ENCODE measurements at places on chromosomes 3 and 15.

DNA sequence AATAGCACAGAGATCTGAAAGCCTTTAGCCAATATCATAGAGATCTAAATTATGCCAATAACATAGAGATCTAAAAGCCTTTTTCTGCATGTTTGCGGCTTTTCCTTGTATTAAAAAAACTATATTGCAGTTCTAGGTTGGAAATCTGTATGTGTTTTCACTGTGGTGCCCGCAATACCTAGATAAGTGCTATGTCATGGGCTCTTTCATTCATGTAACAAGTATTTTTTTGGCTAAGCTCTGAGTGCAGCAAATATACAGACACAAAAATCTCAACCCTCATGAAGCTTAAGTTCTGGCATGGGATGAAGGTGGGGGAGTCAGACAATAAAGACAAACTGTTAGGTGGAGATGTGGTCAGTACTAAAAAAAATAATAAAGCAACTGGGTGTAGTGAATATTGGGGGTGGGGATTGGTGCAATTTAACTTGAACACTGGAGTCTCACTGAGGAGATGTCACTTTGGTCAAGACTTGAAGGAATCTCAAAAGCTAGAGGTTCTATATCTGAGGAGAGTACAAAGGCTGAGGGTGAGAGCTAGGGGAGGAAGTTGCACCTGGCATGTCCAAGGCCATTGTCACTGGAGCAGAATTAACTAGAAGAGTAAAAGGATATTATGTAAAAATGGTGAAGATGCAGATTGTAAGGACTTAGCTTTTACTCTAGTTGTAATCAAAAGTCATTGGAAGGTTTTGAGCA, 973 bp downstream of the BUB1B start:
- DNase-seq, result no peak

DNA sequence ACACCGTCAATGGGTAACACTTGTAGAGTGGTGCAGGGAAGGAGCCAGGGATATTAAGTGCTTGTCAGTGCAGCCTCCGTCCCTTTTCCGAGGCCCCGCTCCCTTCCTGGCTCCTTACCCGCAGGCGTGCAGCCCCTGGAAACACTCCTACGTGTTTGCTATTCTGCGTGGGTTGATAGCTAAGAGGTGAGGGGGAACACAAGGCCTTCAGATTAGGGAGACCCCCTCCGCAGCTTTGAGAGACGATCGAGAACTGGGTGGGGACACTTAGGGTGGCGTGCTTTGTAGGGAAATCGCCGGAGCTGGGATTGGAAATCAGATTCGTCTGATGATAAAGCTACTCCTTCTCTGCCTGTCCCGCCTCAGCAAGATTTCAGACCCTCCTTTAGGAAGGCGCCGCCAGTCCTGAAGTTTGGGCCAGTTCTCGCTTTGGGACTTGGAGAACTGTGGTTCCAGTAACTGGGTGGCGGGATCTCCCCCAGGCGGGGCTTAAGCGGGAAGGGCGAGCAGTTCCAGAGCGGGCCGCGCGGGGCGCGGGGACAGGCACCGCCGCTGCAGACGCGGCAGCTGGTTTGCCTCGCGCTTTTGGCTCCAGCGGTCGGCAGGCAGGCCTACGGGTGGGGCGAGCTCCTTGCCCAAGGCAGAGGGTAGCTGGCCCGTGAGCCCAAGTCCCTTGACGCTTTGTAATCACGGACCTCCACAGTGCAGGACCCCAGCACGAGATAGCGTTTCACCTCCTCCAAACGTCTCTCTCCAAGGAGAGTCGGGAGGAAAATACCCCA, 8.0 kb upstream of the FAM107A start:
- DNase-seq, result peak; percentile 9

DNA sequence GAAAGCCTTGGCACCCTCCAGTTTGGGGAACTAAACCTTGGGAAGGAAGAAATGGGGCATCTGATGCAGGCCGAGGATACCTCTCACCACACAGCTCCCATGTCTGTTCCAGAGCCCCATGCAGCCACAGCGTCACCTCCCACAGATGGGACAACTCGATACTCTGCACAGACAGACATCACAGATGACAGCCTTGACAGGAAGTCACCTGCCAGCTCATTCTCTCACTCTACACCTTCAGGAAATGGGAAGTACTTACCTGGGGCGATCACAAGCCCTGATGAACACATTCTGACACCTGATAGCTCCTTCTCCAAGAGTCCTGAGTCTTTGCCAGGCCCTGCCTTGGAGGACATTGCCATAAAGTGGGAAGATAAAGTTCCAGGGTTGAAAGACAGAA, 7.7 kb downstream of the MAP1A start:
- no peak for DNase-seq

DNA sequence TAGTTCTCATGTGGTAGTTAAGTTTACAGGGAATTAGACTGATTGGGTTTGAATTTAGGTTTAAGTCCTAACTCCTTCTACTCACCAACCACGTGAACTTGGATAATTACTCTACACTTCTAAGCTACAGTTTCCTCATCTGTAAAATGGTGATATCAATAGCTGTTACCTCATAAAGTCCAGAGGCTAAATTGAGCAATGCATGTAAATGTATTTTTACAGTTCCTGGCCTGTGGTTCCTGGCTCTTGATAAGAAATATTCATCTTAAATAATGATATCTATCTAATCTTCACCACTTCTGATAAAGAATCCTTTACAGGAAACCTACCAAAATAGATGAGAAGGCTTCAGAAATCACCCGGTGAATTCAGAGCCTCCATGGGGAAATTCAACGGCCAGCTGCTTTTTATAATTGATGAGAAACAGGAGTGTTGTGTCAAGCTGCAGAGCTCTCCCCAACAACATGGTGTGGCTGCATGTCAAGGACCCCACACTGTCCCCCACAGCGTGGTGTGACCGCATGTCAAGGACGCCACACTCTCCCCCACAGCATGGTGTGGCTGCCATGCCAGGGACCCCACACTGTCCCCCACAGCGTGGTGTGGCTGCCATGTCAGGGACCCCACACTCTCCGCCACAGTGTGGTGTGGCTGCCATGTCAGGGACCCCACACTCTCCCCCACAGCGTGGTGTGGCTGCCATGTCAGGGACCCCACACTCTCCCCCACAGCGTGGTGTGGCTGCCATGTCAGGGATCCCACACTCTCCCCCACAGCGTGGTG, 80.8 kb upstream of the PEX5L start:
- DNase-seq, result no peak

DNA sequence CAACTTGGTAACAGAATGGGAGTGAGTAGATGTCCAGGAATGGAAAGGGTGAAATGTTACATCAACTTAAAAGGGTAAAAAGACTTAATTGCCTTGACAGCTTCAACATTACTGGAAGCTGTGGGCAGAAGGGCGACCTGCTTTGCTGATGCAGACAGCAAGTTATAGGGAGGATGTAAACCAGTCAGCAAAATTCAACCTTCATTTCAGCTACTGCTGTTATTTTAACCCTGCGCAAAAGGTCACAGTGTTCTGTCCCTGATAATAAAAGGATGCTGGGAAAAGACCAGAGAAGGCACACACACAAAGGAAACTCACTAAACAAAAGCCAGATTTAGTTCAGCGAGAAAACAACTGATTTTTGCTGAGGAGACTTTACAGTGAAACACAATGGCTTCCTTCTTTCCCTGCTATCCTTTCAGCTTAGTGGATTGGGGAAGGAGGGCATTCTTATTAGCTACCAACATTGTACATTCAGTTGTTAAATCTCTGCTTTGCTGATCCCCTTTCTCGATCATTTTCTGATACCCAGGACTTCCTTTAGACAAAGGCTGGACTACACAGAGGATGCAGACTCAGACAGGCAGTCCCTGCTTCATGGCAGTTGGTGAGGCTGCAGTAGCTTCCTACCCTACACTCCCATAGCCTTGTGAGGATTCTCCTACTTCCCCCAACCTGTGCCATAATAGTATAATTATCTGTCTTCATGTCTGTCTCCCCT, 62.0 kb downstream of the P3H2 start:
- no peak for DNase-seq

GRCh38 chr3:38264353-38264771, 1.2 kb upstream of the SLC22A13 start:
- no peak for DNase-seq

DNA sequence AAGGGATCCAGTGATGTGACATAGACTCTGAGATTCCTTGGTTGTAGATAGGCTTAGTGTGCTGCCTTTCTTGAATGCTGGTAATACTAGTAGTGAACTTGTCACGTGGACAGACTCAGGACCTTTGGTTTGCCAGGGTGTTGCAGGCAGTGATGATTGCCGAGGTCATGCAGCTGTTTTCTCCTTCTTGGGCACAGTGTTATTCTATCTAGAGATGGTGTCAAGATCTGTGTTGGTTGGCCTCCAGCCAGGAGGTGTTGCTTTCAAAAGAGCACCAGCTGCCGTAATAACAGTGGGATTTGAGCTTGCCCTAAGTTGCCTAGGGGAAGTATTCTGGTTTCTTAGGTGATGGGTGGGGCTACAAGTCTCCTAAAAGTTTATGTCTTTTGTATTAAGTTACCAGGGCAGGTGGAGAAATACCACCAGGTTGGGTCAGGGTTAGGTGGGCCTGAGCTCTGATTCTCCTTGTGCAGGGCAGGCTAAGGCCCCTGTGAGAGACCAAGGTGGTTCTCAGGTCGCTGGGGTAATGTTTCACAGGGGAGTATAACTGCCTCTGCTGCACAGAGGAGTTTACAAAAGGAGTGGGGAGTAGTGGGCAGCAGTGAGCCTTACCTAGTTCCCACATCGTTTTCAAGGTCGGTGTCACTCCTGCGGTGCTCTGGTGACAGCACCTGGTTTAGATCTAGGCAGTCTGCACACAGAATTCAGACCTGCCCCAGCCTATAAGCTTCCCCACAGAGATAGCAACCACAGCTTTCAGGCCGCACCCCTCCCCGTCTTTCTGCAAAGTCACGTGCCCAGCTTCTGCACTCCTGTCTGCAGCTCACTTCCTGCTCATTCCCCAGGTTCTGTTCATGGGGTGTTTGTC, 350.3 kb downstream of the DOCK3 start:
- DNase-seq, result peak; percentile 34

GRCh38 chr3:111627092-111627491, 31.9 kb upstream of the ZBED2 start:
- no peak for DNase-seq

- DNase-seq, result no peak
Measured at GRCh38 chr3:17032407-17033034, 147.8 kb downstream of the PLCL2 start.

DNA sequence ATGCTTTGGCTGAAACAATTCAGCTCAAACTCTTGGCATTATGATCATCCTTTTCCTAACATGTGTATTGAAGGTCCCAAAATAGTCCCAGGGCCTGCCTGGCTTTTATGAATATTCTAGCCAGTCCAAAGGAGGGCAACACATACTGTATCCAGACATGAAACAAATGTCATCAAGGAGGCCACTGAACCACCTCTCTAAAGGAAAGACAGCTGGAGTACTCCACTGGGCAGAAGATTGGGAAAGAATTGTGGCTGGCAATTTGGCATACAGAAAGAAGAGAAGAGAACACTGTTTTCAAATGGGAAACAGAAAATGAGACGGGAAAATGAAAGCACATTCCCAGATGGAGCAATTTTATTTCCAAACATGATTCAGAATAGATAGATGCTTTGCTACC, 80.6 kb downstream of the NCEH1 start:
- DNase-seq, result no peak

DNA sequence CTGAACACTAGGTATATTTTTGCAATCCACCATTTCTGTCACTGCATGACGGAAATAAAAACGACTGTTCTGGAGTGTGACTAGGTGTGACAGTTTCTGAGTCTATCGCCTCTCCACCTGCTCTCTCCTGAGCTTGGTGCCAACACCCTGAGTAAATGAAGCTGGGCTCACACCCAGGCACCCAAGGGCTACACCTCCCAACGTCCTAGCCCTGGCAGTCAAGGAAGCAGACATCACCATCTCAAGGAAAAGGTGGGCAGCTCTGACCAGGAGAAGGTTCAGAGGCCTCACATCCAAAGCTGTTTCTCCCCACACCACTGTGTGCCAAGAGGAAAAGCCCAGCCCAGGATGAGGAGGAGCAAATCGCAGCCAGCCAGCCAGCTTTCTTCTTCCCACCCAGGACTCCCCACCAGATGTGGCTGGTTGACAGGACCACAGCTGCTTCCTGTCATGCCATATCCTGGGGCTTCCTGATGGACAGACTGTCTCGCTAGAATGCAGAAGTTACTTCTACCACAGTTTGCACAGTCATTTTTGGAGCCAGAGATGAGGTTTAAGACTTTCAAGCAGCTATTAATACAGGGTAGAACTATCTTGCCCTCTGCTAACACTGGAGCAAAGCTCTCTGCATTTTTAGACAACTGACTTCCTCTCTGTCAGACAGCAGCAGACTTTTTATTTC, 3.3 kb downstream of the SCAMP2 start:
- no peak for DNase-seq

GRCh38 chr15:74651242-74651741, 35.7 kb downstream of the CLK3 start:
- DNase-seq, result no peak

DNA sequence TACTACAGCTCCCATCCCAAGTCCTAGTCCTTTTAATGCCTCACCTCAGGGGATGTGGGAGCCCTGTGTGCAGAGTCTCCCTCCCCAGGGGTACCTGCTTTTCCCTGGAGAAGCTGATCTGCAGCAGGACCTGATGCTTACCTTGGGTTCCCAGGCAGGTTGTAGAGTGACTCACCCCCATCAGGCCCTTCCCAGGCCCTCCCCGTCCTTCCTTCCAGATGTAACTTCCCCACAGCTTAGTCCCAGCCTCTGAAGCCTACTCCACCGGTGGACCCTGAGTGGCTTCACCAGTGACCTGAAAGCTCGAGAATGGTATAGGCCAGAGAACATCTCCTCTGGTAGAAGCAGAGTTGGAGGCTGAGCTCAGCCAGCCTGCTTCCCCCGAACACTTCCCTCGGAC, 254.2 kb upstream of the STT3B start:
- no peak for DNase-seq

DNA sequence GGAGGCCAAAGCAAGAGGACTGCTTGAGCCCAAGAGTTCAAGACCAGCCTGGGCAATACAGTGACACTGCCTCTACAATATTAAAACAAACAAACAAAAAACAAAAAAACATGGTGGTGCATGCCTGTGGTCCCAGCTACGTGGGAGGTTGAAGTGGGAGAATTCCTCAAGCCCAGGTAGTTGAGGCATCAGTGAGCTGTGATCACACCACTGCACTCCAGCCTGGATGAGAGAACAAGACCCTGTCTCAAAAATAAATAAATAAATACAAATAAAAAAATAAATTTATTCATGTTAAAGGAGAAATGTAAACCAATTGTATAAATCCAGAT, 200.6 kb downstream of the BCHE start:
- DNase-seq, result no peak

DNA sequence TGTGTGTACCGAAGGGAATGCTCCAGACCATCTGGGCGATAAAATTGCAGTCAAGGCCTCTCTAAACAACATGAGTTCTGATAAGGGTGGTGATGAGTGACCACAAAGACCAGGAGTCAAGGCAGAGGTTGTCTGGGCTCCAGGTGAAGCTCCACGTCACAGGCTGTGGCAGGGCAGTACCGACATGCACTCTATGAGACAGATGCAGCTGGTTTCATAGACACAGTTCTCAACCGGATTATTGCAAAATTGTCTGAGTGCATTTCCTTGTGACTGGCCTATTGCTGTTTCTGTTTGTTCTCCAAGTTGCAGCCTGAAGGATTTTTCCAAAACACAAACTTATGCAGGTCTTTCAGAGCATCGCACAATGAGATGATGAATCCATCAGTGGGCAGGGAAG, 157.5 kb upstream of the HES1 start:
- no peak for DNase-seq

GRCh38 chr15:45393851-45394250, 15.5 kb upstream of the GATM start:
- DNase-seq, result no peak
